ENCODE measurements at places on chromosomes 7 and 10.
A peak's percentile ranks its signal among the peaks of the same experiment; 100 is the strongest.

- no peak for DNase-seq
Observed at GRCh38 chr10:22658745-22659410, 55.5 kb downstream of the PIP4K2A start.

- no peak for DNase-seq
Observed at GRCh38 chr10:92111336-92111939, 179.4 kb downstream of the CPEB3 start.

DNA sequence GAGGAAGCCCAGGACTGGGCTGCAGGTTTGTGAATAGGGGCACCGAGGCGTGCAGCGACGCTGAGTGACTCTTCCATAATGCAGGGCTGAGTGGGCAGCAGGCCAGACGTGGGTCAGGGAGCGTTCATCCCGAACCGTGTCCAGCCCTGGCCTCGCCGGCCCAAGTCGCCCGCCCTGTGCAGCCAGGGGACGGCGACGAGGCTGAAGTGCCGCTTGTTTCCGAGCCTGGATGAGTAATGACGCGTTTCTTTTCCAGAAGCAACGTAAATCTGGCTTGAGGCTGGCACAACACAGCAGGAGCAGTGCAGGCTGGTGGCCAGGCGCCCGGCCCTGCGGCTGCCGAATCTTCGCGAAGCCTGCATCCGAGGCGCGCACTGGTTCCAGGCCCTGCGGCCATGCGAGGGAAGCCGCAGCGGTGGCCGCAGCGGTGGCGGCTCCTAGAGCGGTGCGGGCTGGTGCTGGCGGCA is 74.0 kb upstream of the SEC61G start:
- DNase-seq: no peak

- no peak for DNase-seq
Observed at GRCh38 chr10:124668517-124669051, 75.6 kb downstream of the FAM53B start.

- DNase-seq: no peak
Observed at GRCh38 chr10:72250666-72251065, 23.1 kb upstream of the DDIT4 start.

DNA sequence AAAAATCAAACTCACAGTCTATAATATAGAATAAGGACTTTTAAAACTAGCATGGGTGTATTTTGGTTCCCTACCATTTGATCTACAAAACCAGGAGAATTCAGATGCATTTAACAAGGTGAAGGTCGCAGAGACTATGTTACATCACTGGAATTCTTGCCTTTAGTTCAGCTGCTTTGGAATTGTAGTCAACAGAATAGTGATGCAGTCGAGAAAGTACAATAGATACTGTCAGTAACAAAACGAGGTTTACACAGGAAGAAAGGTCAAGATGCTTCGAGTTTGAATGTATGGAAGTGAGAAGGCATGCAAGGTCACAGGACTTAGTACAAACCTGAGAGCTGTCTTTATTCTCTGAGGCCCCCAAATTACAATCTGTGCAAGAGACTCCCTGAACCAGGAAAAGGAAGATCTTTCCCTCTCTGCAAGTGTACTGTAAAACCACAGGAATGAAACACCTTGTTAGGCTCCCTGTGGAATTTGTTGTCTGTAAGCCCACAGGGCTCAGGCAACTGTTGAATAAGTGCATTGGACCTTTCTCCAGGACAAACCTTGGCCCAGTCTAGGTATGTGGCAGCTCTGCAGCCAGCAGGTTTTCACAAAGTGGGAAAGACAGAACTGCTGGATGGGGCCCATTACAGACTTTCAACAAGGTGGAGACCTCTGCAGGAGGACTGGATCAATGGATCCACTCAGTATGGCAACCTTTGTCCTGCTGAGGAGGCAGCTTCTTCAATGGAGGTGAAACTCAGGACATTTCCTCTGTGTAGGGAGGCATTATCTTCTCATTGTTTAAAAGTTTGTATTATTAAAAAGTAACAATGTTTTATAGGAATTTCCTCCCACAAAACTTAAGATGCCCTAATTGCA is 101.1 kb upstream of the GSDME start:
- no peak for DNase-seq

GRCh38 chr7:138892812-138893211 is 88.4 kb downstream of the KIAA1549 start:
- no peak for DNase-seq

- no peak for DNase-seq
Observed at GRCh38 chr10:79046326-79046725, 22.4 kb upstream of the ZMIZ1 start.

GRCh38 chr7:28840592-28840995 is 117.5 kb downstream of the TRIL start:
- no peak for DNase-seq

- no peak for DNase-seq
Observed at GRCh38 chr10:15069230-15069629, 19.3 kb downstream of the ACBD7 start.

DNA sequence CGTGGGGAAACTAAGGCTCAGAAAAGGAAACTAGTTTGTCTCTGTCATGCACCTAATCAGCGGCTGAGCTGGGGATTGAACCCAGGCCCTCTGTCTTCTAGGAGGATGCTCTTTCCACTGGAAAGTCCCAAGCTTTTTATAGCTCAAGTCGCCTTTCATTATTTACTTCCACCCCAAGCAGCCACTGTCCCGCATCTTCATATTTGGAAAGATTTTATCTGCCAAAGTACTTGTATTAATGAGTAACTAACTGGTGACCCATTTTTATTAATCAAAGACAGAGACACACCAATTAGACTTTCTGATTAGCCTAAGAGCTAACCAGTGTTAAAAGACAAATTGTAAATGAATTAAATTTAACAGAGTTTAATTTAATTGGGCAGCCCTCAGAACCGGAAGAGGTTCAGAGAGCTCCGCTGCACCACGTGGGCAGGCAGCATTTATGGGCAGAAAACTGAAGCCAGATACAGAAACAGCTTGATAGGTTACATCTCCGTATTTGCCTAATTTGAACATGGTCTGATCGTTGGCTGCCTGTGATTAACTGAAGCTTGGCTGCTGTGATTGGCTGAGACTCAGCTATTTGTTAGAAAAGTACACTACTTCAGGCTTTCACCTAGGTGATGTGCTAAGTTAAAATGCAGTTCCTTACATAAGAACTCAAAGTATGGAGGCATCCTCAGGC is 78.5 kb upstream of the PDCD4 start:
- DNase-seq: no peak

DNA sequence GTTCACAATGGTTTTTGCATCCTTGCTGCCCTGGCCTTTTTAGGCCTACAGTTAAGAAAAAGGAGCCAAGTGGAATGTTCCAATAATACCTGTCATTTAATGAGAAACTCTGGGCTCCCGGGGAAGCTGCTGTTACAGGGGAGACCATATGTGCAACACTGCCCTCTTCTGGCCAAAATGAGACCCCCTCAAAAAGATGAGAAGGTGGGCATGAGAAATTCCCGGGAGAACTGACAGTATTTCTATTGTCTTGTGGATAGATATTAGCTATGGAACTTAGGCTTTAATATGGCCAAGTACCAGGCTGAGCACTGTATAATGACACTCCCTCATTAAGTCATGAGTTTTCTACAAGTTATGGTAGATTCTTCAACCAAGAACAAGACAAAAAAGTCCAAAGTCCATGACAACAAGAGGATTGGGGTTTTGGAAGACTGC is 99.4 kb downstream of the CCDC3 start:
- DNase-seq: peak; percentile 38

DNA sequence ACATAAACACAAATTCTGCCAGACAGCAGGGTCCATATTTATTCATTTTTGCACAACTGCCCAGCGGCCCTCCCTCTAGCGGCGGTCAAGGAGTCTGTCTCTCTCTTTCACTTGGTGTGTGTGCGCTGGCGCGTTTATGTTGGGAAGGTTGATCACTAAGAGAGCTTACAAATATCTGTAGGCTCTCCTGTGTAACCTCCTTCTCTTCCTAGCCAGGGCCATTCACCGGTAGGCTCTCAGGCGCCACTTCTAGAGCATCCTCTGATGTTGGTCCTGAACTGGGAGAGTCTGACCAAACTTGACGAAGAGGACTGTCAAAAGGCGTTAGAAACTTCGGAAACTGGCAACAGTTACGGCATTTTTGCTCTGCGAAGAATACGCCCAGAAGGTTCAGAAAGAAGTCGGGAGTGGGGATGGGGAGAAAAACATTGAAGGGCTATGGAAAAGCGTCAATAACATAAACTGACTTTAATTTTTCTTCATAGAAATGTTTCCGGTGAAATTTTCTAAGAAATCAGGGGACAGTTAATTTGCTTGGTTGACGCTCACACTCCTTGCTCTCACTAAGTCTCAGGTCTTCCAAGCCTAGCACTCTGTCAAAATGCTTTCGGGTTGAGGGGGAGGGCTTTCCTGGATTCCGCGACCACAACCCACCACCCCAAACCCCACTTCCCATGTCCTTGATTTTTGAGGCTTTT is 731.1 kb downstream of the ZWINT start:
- DNase-seq: no peak

- no peak for DNase-seq
Observed at GRCh38 chr10:54559498-54559897, 241.5 kb downstream of the PCDH15 start.

- DNase-seq: no peak
Observed at GRCh38 chr10:133592716-133593115, 27.3 kb upstream of the SYCE1 start.

- no peak for DNase-seq
Observed at GRCh38 chr7:7131273-7131672, 51.1 kb upstream of the C1GALT1 start.

- DNase-seq: no peak
Observed at GRCh38 chr7:155119801-155120382, 49.8 kb downstream of the HTR5A start.

GRCh38 chr10:3853547-3854303 is 68.7 kb upstream of the KLF6 start:
- no peak for DNase-seq

DNA sequence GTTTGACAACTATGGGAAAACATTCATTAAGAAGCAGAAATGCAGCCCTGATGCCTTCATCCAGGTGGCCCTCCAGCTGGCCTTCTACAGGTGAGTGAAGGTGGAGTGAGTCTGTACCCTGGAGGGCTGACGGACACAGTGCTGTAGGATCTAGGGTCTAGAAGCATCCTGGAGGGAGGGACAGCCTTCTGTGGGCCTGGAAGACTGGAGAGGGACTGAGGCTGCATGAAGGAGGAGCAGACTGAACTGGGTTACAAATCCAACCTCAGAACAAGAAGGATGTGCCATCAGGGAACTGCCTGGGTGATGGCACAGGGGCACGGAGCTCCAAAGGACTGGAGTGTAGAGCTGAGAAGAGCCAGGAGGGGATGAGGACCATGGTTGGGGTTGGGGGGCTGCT is 27.5 kb upstream of the C10orf53 start:
- DNase-seq: no peak

DNA sequence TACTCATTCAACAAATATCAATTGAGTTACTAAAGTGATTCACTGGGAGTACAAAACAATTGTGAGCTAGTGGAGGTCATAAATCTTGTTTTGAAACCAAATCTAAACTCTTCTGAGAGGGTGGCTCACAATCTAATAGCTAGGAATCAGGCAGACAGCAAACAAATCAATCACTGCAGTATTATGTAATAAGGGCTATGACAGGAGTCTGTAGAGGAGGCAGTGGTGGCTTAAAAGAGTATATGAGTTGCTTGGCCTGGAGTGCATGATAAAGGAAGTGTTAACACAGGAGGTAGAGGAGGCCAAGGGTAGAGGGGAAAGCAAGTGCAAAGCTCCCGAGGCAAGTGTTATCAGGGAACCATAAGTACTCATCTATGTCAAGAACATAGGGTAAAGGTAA is 16.5 kb downstream of the MYPN start:
- no peak for DNase-seq

DNA sequence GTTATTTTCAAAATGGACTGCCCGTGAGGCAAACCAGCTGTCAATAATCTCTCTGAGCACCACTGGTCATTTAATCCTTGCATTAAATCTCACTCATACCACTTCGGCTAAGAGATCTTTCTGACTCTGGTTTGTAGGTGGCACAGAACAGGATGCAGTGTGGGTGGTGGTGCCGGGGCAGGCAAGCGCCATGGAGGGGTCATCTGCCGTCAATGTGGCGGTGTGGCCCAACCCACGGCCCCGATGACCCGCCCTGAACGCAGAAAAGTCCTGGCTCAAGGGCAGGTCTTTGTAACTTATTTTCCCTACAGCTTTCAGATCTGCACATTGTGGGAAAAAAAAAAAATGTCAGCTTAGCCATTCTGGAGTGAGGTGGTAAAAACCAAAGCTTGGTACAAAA is 73.2 kb upstream of the MGMT start:
- no peak for DNase-seq

DNA sequence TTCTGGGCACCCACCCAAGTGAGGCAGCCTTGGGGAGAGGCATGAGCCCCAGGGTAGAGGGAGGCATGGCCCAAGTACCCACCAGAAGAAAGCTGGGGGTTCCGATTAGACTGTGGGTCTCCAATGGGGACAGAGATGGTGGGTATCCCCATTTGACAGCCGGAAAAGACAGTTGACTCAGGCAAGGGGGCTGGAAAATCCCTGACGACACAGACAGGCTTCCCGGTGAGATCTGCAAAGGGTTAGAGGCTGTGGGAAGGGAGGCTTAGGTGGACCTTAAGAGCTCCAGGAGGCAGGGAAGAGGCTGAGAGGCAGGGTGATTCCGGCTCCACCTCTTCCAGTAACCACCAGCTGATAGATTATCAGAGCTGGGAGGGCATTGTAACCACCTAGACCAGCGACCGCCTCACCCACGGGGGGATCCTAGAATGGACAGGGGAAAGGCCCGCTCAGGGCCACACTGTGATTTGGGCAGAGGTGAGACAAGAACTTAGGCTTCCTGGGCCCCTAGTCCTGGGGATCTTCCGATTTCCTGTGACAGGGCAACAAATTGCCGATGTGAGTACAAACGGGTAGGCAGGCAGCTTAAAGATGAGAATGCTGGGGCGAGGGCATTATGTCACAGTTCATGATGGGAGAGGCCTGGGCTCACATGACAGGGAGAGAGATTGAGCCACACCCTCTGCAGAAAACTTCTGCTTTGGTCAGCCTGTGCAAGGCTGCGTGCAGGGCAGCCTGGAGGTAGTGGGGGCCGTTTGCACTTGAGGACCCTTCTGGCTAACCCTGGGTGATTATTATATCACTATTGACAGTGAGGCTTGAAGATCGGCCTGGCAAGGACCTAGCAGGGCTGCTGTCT is 5.4 kb downstream of the TBATA start:
- DNase-seq: peak; percentile 1

- no peak for DNase-seq
Observed at GRCh38 chr7:42053834-42054233, 183.2 kb downstream of the GLI3 start.

DNA sequence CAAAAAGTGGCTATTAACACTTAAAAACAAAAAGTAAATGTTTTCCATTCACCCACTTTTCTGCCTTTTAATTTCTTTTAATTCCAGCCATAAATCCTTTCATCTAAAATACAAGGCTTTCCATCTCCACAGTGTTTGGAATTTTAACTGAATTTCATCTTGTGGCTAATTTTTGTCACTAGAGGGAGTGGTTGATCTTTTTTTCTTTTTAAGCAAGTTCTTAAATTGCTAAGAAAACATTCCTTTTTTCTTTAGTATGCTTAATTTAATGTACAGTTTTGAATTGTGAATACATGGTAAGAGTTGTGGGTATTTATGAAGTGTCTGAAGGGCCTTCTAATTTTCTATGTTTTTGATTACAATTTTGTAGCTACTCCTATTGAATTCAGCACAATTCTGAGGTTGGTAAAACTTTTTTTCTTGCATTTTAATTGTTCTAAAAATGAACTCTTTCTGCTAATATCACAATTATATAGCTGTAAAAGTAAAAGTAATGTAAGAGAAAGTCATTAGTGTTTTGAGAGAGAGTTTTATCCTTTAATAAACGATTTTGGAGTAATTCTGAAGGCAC is 54.9 kb upstream of the ANK3 start:
- no peak for DNase-seq

- DNase-seq: no peak
Observed at GRCh38 chr7:147775516-147776284, 814.9 kb upstream of the C7orf33 start.

- no peak for DNase-seq
Observed at GRCh38 chr7:26743205-26743604, 121.2 kb downstream of the SKAP2 start.
